A549 treated with CORT108297 at 1 μM for 4 hours (cell line): ENCODE measurements at places on chromosomes 3 and 15. TPM values are rescaled to one million over a fixed set of nuclear protein-coding genes. Genes with fewer than 3 reads are reported as not detected.

Gene SNX1
- total RNA-seq = 70.3 to 82.8 TPM (median 80.8 TPM) in 5 replicates

Gene PGBD4
- total RNA-seq = 1.2 to 1.6 TPM (median 1.5 TPM) in 5 replicates

Gene PAQR9
- total RNA-seq = 3.0 to 3.7 TPM (median 3.2 TPM) in 5 replicates

Gene FEZF2
- not detected in 5 replicates for total RNA-seq

Gene SYNPR
- not detected in 5 replicates for total RNA-seq

Gene THSD4
- 19.4 to 27.7 TPM (median 23.0 TPM) in 5 replicates for total RNA-seq

Gene SLC9C1
- total RNA-seq = not detected in 5 replicates

Gene NXPE3
- total RNA-seq = 21.7 to 26.6 TPM (median 25.4 TPM) in 5 replicates

Gene CCDC33
- total RNA-seq = 4.0 to 8.0 TPM (median 7.2 TPM) in 5 replicates

Gene DENND6A
- 5.5 to 6.7 TPM (median 6.6 TPM) in 5 replicates for total RNA-seq

Gene CFAP20DC
- 2.0 to 3.1 TPM (median 2.3 TPM) in 5 replicates for total RNA-seq

Gene CADPS
- not detected in 5 replicates for total RNA-seq

Gene GRAMD1C
- 0.23 to 1.2 TPM (median 0.43 TPM) in 5 replicates for total RNA-seq

Gene CACNA1D
- 0.61 to 1.2 TPM (median 0.83 TPM) in 5 replicates for total RNA-seq

Gene RTF1
- 16.1 to 23.8 TPM (median 19.1 TPM) in 5 replicates for total RNA-seq

Gene RTP4
- not detected in 5 replicates for total RNA-seq

Gene LRRIQ4
- total RNA-seq = not detected in 5 replicates

Gene IQCF5
- total RNA-seq = not detected in 5 replicates

Gene EOMES
- total RNA-seq = 0.95 to 1.6 TPM (median 1.1 TPM) in 5 replicates

Gene LRRN1
- not detected in 5 replicates for total RNA-seq

Gene OIP5
- 13.2 to 15.0 TPM (median 14.7 TPM) in 5 replicates for total RNA-seq

Gene MED12L
- total RNA-seq = 0.18 to 0.67 TPM (median 0.39 TPM) in 5 replicates

Gene ACOX2
- 6.1 to 11.1 TPM (median 9.7 TPM) in 5 replicates for total RNA-seq

Gene KIF15
- 7.3 to 13.8 TPM (median 8.1 TPM) in 5 replicates for total RNA-seq

Gene SUCLG2
- total RNA-seq = 32.7 to 47.4 TPM (median 37.9 TPM) in 5 replicates

Gene PP2D1
- total RNA-seq = not detected in 5 replicates

Gene SAXO2
- total RNA-seq = 2.2 to 3.2 TPM (median 2.3 TPM) in 5 replicates

Gene FBXL22
- total RNA-seq = 0.18 to 0.80 TPM (median 0.31 TPM) in 5 replicates

Gene P2RY12
- total RNA-seq = not detected in 5 replicates

Gene WDR72
- 5.5 to 7.6 TPM (median 7.1 TPM) in 5 replicates for total RNA-seq

Gene FBLN2
- total RNA-seq = 1.6 to 3.6 TPM (median 2.6 TPM) in 5 replicates

Gene ALDH1L1
- total RNA-seq = 0.14 to 0.36 TPM (median 0.17 TPM) in 5 replicates
